NCI-H345 (cell line): ENCODE measurements at places on chromosomes 5 and 9.

DNA sequence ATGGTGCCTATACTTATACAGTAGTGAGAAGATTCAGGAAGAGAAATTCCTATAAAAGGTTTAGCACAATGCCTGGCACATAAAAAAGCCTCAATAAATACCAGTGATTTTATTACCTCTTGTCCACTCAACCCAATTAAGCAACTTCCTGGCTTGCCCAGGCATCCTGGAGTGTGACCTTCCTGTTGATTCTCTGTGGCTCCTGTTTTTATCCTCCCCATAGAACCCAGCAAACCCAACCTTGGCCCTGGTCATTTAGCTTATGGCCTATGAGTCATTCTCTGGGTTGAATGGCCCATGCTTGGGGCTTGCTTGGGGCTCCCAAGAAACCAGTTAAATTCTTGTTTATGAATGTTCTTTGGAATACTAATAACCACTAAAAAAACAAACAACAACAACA is 21.4 kb upstream of the SPARC start:
- DNase-seq = no peak

DNA sequence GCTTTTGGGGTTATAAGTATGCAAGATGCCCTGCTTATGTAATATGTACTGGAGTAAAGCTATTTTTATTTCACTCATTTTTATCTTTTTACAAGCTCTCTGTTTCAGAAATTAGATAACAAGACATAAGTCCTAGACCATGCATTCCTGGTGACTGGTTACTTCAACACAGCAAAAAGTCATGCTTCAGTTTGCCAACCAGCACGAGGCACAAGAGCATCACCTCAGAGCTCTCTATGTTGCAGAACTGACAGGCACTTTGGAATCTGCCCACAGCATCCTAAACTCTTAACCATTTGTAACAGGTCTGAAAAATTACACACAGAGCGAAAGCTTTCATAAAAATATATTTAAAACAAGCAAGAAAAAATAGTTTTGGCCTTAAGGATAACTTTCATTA is 112.8 kb downstream of the MARCHF11 start:
- no peak for DNase-seq

DNA sequence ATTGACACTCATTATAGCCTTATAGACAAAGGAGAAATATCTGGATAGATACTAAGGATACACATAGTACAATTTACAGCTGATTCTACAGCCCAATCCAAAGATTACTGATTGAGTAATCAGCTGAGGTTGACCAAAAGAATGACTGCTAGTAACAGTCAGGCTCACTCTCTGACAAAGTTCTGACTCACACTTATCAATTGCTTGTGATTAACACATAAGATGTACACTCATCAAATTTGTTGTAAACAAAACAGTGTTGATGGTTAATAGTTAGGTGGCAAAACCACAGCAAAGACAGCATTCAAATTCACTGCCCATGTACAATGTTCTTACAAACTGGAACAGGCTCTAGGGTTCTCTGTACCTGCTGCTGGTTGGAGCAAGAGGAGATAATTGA is 422.7 kb downstream of the TLE1 start:
- DNase-seq = no peak

GRCh38 chr9:89514956-89515355 is 17.0 kb upstream of the SEMA4D start:
- no peak for DNase-seq

- no peak for DNase-seq
Observed at GRCh38 chr5:132429463-132430440, 60.2 kb downstream of the SLC22A5 start.

DNA sequence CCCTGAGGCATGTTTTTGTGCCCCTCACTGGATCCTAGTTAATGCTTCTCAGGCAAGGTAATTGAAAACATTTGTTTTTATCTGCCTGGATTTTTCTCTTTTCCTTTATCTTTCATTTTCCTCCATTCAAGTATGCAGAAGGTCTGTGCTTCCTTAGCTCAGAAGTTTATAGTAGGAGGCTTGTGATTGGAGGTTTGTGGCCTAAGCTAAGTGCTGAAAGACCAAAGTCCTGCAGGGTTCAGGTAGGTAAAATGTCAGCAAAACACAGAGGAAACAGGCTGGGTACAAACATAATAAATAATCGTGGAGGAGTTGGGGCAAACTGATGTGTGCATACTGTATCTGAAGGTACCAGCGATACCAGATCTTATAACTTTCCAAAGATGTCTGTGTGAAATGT is 230.9 kb upstream of the KLF4 start:
- no peak for DNase-seq

GRCh38 chr9:112439825-112440224 is 46.8 kb upstream of the KIAA1958 start:
- no peak for DNase-seq

- DNase-seq = peak; percentile 17
Observed at GRCh38 chr9:35051069-35051967, 21.1 kb downstream of the VCP start.

DNA sequence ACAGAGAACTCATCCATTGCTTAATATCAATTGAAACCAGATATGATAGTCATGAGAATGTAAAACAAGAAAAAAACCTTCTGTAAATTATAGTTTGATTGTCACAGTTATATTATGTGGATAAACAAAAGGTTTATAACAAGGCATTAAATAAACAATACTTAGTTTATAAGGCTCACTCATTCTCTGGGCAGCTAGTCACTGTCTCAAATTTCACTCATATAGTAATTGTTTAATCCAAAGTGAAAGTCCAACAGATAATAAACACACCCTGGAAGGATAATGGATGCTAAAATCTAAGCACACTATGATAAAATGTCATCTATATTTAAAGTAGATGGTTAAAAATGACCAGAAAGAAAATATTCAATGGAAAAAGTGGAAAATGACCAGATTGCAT is 30.8 kb upstream of the SLC12A2 start:
- no peak for DNase-seq

- no peak for DNase-seq
Observed at GRCh38 chr5:75907651-75908050, 175.5 kb upstream of the SV2C start.

DNA sequence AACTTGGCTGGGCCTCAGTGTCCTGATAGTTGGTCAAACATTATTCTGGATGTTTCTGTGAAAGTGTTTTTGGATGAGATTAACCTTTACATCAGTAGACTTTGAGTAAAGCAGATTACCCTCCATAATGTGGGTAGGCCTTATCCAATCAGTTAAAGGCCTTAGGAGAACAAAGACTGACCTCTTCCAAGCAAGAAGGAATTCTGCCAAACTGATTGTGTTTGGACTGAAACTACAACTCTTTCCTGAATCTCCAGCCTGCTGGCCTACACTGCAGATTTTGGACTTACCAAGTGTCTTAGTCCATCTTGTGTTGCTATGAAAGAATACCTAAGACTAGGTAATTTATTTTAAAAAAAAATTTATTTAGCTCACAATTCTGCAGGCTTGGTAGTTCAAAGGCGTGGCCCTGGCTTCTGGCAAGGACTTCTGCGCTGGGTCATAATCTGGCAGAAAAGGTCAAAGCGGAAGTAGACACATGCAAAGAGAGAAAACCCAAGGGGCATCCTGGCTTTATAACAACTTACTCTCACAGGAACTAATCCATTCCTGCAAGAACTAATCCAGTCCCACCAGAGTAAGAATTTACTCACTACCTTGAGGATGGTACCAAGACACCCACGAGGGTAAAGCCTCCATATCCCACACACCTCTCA is 8.6 kb upstream of the ARHGEF37 start:
- no peak for DNase-seq

- DNase-seq = no peak
Observed at GRCh38 chr5:39816866-39817265, 392.1 kb upstream of the DAB2 start.
